ENCODE measurements at places on chromosomes 7 and 10.

DNA sequence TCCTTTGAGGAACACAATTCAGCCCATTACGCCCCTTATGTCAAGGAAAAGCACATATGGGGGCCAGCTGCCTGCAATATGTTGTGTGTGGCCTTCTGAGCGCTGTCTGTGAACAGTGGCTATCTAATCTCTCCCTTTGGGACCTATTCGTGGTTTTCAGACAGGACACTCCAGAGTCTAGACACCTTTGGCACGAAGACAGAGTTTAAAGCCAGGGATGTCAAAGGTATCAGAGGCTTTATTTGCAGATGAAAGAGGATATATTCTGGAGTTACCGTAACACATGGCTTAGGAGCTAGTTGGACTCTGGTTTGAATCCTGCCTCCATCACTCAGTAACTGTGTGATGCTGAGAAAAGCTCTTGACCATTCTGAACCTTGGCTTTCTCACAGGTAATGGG is 14.8 kb upstream of the EEPD1 start:
- DNase-seq, result no peak

GRCh38 chr10:78937393-78937792 is 131.4 kb upstream of the ZMIZ1 start:
- DNase-seq, result no peak

- peak; percentile 56 for DNase-seq
Measured at GRCh38 chr10:77582710-77583115, 54.9 kb downstream of the KCNMA1 start.

GRCh38 chr7:113289140-113289740 is 170.9 kb upstream of the SMIM30 start:
- DNase-seq, result peak; percentile 40

DNA sequence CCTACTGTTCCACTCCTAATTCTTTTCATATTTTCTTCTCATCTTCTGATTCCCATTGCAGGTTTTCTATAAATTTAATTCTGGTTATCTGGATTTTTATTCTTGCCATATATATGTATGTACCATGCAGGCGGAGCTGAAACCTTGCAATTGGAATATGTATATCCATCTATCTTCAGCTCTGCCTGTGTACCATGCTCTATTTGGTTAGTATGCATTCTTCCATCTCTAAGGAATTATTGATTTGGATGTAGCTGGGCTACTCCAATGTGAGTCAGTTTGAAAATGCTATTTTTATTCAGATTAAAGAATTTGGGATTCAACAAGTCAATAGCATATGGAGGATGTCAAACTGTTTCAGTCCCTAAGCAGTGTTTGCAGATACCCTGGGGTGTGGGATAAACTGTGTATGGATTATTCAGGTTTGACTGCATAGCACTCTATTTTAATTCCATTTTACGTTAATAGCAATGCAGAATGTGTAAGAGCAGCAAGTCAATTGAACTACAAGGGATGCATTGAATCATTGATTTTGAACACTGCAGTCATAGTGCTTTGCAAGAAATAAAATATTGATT is 528.1 kb upstream of the FZD8 start:
- DNase-seq, result no peak

DNA sequence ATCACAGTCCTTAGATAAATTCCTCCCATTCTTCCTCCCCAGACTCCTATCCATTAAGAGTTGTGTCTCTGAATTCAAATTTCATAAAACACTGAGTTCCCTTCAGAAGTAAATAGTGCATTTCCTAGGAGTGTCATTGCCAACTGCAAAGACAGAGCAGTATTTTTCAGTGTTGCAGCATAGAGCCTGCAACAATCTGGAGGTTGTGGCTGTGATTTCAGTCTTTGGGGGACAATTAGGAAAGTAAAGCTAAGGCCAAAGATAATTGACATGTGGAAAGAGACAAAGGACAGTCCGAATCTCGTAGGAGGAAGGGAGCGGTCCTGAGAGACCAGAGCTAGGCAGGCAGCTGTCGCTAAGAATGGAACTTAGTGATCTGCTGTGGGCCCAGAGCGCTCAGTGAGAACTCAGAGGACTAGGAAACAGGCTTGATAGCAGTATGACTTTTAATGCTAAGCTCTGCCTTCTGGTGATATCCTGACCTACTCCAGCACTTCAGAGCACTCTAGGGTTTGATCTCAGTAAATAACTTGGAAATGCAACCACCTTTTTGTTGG is 46.2 kb downstream of the PRPF18 start:
- no peak for DNase-seq

DNA sequence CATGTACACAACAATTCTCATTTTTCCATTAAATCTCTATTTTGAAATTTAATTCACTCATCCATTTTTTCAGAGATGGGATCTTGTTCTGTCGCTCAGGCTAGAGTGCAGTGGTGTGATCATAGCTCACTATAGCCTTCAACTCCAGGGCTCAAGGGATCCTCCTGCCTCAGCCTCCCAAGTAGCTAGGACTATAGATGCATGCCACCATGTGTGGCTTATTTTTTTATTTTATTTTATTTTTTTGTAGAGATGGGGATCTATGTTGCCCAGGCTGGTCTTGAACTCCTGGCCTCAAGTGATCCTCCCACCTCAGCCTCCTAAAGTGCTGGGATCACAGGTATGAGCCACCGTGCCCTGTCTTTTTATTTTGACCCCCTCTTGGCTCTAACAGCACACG is 203.8 kb upstream of the KLF14 start:
- DNase-seq, result no peak

DNA sequence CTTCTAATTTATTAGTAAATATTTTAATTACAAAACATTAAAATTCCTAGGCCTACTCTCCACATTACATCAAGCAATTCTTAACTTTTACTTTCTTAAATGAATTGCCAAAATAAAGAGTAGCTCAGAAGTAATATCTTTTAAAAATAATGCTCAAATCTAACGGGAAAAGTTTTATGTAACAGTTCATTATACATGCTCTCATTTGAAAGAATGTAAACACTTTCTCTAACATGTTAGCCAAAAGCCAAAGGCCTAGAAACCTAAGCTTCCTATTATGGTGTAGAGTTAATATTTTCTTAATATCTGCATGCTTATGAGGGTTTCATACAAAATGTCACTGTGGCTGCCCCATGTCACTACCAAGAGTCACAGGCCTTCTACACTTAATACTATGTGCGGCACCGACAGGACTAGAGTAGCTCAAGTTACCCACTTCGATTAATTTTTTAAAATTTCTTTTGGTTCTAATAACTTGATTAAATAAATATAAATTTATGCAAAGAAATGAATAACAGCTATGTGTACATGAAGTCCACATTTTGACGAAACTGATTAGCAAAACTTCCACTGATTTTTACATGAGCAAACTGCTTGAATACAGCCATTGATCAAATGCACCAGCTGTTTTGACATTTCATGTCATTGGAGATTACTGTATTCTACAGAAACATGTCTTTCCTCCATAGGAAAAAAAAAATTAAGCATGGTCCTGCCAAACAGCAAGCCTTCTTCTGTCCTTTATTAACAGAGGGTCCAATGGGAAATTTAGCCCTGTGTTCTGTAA is 3.5 kb downstream of the COBL start:
- no peak for DNase-seq

DNA sequence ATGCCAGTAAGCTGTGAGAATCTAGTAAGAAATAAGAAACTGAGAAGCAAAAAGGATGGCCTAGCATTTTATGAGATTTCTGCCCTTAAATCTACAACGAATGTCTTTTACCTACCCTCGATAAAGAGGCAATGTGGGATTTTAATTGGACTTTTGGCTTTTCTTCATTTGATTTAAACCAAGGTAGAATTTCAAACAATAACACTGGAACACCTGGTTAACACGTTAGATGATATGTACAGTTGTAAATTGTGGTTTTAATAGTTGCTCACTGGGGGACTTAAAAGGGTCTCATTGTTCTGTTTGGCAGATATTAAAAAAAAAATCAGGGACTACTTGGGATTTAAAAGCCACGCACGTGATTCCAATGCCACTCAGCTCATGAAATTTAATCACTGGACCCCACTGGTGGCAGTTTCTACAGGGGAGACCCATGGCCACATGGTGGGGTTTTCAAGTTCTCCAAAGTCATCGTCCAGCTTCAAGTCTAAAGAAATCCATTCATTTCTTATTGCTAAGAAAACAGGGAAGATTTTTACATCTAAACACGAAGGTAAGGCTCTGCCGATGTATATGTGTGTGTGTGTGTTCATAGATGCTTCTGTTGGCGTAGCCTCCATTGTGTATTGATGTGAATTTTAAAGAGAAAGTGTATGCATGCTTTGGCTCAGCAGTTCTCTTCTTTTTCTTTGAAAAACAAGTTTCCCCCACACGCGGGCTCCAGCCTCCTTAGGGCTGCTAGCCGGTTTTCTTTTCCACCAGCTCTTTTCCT is 588.6 kb upstream of the MKI67 start:
- DNase-seq, result no peak

- no peak for DNase-seq
Measured at GRCh38 chr10:103802637-103803353, 52.6 kb downstream of the SH3PXD2A start.

- peak; percentile 74 for DNase-seq
Measured at GRCh38 chr7:15130666-15131541, 228.4 kb upstream of the DGKB start.

DNA sequence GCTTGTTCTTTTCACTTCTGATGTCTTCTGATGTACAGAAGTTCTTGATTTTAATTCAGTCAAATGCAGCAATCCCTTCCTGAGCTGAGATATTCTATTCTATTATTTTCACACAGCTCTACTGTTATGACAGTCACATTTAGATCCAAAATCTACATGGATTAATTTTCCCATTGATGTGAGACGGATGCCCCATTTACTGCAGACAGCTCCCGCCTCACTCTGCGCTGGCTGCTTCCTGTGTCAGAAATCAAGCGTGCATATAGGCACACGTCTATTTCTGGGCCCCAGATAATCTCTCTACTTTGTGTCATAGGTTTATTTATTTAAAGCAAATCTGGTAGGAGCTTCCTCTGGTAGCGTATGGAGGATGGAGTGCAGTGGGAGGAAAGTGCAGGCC is 6.7 kb downstream of the BNIP3 start:
- no peak for DNase-seq

DNA sequence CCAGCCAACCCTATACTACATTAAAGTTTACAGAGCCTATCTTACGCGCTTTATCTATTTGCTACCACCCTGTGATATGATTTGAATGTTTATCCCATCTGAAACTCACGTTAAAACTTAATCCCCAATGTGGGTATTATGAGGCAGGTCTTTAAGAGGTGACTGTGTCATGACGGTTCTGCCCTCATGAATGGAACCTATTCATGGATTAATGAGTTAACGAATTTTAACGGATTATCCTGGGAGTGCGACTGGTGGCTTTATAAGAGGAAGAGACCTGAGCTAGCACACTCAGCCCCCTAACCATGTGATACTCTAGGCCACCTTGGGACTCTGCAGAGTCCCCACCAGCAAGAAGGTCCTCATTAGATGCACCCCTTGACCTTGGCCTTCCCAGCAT is 37.8 kb downstream of the SRPK2 start:
- no peak for DNase-seq

- no peak for DNase-seq
Measured at GRCh38 chr7:22356010-22356691, 803 bp downstream of the RAPGEF5 start.

- peak; percentile 100 for DNase-seq
Measured at GRCh38 chr7:66281678-66282590, 76.8 kb downstream of the TPST1 start.

DNA sequence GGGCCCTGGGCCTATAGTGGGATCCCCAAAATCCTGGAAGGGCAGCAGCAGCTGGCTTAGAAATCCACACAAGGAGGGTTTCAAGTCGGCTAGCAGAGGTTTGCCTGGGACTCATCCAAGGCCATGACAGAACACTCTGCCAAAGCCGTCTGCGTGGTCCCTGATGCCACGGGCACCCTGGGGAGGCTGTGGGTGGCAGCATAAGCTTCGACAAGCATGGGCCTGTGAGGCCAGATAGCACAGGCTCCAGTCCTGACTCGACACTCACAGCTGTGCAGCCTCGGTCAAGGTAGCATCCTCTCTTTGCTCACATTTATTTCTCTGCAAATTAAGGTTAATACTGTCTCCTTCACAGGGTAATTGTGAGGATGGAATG is 138.3 kb downstream of the JCAD start:
- no peak for DNase-seq

- no peak for DNase-seq
Measured at GRCh38 chr7:64875258-64875657, 27.8 kb upstream of the ZNF273 start.

DNA sequence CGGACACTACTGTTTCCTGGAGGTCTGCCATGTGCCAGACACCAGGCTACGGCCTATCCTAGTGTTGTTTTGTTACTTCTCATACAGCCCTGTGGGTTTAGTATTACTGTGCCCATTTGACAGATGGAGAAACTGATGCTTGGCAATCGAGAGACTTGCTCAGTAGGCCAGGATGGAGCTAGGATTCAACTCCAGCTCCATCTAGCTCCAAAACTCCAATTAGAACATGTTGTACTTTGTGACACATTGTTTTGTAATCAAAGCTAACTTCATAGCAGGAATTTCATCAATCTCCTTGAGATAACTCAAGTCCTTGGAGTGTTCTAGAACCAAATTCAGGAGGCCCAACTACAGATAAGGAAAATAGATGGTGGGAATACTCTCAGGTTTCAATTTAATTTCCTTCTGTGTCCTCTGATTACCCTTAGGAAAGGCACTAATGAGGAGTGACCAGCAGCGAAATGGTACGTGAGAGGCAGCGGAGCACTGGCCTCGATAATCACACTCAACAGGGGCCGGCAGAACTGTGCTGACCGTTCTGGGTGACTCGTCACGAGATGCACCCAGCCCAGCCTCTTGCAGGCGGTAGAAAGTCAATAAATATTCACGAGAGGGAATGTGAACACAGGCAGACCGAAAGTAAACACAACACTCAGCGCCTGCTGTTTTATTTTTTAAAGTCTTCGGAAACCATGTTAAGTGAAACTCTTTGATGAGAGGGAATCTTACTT is 269.6 kb upstream of the NEBL start:
- no peak for DNase-seq

DNA sequence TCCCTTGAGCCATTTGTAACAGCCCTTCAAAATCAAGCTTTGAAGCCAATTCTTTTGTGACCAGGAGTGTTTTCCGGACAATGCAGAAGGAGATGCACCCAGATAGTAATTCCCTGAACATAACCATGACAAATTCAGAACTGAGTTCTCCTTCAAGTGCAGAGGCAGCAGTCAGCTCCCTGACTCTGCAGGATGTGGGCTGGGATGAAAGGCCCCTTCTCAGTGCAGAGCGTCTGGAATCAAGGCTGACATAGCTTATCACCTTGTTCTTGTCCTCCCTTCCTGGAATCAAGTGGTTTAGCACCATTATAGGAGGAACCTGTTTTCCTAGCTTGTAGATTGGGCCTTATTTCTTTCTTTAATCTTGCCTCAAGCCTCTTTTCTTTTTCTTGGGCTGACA is 143.4 kb downstream of the SORCS3 start:
- no peak for DNase-seq

- no peak for DNase-seq
Measured at GRCh38 chr10:115649217-115649616, 556.1 kb downstream of the ATRNL1 start.

DNA sequence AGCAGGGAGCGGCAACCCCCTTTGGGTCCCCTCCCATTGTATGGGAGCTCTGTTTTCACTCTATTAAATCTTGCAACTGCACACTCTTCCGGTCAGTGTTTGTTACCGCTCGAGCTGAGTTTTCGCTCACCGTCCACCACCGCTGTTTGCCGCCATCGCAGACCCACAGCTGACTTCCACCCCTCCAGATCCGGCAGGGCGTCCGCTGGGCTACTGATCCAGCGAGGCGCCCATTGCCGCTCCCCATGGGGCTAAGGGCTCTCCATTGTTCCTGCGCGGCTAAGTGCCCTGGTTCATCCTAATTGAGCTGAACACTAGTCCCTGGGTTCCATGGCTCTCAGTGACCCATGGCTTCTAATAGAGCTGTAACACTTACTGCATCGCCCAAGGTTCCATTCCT is 115.6 kb upstream of the AUTS2 start:
- no peak for DNase-seq

- DNase-seq, result no peak
Measured at GRCh38 chr10:52658112-52658511, 114.5 kb downstream of the MBL2 start.
